GM12865 (cell line): ENCODE measurements at places on chromosomes 5 and 9.
A peak's percentile ranks its signal among the peaks of the same experiment; 100 is the strongest.

DNA sequence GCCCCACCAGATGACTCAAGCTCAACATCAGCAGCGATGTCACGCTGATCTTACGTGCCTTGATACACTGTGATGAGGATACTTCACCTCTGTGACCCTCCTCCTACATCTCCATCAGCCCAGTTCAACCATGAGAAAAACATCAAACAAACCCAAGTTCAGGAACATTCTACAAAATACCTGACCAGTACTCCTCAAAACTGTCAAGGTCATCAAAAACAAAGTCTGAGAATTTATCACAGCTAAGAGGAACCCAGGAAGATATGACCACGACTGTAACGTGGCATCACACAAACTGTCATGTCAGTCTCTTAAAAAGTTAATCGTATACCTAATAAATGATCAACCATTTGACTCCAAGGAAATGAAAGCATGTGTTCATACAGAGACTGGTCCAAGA lies 90.8 kb downstream of the COL23A1 start:
- DNase-seq = no peak

DNA sequence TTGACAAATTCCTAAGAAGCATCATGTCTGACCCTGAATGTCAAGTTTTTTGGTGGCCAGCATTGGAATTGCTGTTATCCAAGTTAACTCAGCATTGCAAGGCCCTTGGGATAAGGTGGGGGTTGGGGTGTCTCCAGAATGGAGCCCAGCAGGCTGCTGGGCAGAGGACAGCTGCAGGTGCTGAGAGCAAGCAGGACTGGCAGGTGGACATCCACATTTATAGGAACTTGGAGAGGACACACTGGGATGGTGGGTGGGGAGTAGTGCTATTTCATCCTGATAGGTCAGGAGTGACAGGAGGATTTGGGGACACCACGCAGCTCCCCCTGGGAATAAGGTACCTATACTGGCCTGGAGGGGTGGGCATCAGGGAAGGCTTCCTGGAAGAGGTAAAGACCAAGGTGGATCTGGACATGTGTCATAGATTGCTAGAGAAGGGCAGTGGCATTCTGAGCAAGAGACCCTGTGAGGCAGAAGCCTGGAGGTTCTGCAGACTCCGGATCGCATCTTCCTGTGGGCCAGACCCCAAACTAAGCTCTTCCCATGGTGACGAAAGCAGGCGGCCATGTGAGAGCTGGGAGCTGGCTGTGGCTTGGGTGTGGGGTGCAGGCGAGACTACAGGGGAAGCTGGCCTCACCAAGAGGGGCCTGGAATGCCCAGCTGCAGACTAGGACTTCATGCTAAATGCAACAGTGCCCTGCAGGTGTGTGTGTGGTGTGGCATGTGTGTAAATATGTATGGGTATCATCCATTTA lies 148.1 kb downstream of the RGS3 start:
- no peak for DNase-seq

DNA sequence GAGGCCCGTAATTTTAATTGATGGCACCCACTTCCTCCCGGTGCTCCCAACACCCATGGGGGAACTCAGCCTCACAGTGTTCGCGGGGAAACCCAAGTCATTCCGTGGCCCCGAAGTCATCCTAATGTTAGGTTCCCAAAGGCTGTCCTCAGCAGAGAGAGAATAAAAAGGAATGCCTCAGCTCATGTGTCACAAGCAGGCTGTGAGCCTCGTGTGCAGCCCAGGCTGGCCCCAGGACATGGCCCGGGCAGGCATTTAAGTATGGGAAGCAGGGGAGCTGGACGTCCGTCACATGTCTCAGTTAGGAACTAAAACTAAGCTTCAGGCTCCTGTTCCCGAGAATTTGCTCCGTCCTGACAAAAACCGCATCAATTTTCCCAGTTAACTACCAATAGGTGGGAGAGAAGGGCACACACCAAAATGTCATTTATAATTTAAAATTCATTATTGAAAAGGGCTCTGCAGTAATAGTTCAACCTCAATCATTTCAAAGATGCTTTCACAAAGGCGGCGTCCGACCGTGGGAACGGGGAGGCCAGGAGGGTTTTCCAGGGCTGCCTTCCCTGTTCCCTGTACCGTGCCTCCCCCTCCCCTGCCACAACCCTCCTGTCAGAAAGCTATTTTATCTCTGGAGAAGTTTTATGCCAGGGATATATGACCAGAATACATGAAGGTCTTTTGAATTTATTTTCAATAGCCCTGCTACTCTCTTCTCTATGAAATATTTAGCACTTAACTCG lies 137.3 kb downstream of the FSTL4 start:
- no peak for DNase-seq

DNA sequence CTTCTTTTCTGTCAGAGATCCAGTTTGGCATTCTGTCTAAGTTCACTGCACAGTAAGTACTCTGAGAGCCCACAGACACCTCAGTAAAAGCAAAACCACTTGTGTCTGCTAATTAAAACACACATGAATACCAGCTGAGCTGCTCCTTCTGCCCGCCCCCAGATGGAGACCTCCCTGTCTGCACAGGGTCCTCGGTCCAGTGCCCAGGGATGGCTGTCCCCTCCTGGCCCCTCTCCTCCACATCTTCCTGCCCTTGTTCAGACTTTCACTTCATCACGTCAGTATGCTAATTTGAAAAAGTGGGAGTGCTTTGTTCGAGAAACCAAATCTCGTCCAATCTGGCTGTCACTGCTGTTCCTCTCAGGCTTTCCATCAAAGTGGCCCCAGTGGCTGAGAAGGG lies 43.5 kb downstream of the LIX1 start:
- DNase-seq = peak; percentile 16

DNA sequence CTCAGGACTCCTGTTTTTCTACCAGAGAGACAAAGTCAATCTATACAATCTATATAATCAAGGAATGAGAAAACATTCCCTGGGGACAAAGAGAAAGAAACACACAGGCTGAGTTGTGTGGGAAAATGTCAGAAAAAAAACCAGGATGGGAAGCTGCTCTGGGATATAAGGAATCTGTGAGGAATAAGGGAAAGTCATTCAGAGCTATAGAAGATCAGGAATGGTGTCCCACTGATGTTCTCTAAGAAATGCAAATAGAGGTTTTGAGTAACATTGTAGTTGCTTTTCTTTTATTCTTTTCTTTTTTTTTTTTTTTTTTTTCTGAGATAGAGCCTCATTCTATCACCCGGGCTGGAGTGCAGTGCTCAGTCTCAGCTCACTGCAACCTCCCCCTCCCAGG lies 605.9 kb upstream of the KLF4 start:
- no peak for DNase-seq

DNA sequence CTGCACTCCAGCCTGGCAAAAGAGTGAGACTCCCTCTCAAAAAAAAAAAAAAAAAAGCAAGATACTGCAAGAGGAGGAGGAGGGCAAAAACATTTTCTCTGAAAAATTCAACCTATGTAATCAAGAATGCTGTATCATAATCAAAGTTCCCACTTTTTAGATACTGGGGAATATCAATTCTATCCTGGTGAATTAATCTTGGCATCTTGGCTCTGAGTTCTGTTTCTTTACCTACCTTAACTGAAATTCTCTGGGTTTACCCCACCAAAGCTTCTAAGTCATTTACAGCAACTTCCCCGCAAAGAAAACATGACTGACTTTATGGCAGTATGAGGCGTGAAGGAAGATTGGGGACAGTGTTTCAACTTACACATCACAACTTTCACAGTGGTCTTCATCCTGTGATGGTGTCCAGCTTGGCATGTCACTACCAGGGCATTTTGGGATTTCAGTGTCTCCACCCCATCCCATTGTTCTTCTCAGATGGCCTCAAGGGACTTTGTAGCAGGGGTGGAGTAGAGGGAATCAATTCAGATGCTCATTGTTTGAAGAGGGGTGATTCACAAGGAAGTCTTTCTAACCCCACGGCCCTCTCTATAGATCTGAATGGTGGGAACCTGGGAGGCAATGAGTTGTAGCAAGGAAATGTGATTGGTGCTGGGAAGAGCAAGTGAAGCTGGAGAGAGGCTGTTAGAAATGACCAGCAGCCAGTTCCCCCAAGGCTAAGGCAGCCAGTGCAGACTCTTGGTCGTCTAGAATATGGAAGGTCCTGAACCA lies 130.5 kb downstream of the SCAMP1 start:
- no peak for DNase-seq

DNA sequence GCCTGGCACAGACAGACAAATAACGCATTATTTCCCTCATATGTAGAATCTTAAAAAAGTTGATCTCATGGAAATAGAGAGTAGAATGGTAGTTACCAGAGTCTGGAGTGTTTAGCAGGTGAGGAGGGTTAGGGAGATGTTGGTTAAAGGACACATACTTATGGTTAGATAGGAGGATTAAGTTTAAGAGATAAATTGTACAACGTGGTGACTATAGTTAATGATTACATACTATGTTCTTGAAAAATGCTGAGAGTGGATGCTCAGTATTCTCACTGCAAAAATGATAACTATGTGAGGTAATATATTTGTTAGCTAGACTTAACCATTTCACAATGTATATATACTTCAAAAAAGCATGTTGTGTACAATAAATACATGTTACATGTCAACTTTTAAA lies 38.0 kb downstream of the CERT1 start:
- DNase-seq = no peak

DNA sequence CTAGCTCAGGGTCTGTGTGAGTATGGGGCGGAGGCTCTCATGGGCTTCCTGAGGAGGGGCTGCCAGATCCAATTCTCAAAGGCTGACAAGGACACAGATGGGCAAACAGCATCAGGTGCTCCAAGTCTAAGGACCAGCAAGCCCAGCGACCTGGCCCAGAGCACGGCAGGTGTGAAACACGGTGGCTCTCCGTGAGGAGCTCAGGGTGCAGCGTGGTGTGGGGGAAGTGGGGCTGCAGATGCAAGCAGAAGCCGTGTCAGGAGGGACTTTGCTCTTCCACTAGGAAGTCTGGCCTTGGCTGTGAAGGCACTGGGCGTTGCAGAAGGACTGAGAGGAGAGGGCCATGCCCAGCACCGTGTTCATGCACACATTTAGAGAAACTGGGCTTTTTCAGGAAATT lies 420.0 kb downstream of the GADD45G start:
- DNase-seq = no peak

DNA sequence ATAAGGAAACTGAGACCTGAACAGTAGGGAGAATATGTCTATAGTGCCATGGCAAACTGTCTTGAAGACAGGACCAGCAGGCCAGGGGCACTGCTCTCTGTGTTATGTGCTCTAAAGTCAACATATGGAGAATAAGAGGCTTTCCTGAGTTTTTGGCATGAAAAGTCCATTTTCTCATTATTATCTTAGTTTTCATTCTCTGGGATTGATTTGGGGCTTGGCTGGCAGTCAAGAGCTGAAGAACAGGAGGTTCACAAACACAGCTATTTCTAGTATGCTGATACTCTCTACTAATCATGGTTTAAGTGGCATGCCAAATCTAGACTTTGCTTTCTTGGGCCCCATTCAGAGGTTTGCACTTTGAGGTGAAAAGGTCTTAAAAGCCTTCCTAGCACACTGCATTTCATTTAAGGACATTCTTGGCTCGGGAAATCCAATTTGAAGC lies 404.4 kb downstream of the ZNF608 start:
- DNase-seq = no peak

DNA sequence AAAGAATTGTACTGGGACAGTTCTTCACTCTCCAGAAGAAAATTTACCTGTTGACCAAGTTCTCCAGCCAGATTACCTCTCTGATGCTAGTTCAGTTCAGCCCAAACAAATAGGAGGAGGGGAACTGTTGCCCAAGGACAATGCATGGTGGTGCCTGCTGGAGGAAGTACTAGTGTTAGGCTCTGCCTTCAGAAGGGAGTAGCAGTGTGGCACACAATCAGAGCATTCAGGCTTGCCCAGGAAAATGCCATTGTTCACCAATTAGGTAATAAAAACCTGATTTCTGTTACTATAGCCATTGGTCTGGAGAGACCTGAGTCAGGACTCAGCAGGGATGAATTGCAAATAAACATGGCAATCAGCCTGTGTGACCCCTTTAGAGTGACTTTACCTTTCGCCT lies 720.8 kb upstream of the ZNF608 start:
- no peak for DNase-seq

DNA sequence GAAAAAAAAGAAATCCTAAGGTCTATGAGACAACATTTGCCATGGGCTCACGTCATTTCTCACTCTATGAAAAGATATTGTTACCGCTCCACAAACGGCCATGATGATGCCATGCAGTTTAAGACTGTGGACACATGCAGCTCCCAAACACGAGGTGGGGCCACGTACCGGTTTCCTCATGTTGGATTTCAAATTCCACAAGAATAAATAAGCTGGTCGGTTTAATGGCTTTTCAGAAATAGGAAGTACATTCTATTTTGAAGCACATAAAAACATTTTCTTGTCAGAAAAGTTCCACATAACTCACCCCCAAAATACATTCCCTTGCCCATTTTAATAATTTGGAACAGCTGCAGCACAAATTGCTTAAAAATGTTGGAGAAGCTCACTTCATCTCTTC lies 130.6 kb downstream of the MYO10 start:
- no peak for DNase-seq

- DNase-seq = no peak
Observed at GRCh38 chr5:15353086-15353645, 146.8 kb upstream of the FBXL7 start.

DNA sequence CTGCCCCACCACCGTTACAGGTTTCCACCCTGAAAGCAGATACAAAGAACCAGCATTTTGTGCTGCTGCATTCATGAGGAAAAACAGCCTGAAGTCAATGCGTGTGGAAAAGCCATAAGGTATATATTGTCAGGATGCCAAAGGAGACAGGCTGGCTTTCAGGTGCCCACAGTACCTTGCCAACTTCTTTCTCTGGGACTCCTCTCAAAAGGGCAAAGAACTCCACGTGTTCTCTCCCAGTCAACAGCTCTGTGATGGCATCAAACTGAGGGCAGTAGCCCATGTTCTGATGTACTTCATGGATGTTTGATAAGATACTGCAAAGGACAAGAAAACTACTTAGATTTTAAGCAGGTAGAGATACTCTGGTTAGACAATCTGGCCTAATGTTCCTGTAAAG lies 24.3 kb downstream of the NIPSNAP3B start:
- no peak for DNase-seq

- DNase-seq = no peak
Observed at GRCh38 chr9:130943221-130943620, 4.2 kb upstream of the FIBCD1 start.

GRCh38 chr5:72308853-72309191 lies 11.2 kb downstream of the MRPS27 start:
- no peak for DNase-seq

DNA sequence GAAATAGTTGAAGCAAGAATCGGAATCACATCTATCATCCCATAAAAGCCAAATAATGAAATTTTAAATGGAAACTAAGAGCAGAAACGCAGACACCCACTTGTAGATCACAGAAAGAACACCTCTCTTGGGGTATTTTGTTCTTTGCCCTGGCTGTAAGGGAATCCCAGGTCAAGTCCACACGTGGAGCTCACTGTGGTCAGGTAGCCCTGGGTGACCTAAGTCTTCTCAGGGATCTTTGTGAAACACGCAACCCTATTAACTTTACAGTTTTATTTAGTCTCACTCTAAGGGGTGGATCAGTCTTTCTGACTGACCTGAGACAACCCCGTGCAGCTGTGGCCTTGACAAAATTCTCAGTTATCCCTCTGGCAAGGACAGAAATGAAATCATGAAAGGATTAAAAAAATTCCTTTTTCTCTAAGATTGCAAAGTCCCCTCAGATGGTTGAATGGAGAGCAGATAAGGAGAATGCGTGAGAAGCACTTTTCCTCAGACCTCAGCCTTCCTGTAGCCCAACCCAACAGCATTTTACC lies 111.6 kb downstream of the NREP start:
- no peak for DNase-seq
